Choroid plexus epithelial cell (primary cell): ENCODE measurements at places on chromosomes 5 and 9.

- no peak for DNase-seq
Observed at GRCh38 chr5:38645508-38645907, 89.1 kb upstream of the LIFR start.

- DNase-seq = peak; percentile 91
Observed at GRCh38 chr9:104074876-104075275, 19.2 kb upstream of the SMC2 start.

GRCh38 chr9:132459661-132460060, 49.6 kb downstream of the CFAP77 start:
- no peak for DNase-seq

DNA sequence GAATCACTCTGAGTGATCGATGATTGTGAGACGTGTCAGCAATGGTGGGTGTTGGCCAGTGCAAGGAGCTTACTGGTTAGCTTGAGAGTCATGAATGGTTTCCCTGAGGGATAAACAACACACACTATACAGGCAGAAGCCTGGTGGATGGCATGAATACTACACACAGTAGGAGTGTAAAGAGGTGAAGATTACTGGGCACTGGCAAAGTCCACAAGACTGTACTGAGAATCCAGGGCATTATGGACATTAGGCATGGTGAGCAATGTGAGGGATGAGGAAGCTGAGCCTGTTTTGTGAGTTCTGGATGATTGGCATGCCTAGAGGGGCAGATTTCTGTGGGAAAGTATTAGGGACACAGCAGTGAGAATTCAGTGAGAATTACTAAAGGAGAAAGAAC, 71.3 kb downstream of the KDM4C start:
- peak; percentile 27 for DNase-seq

DNA sequence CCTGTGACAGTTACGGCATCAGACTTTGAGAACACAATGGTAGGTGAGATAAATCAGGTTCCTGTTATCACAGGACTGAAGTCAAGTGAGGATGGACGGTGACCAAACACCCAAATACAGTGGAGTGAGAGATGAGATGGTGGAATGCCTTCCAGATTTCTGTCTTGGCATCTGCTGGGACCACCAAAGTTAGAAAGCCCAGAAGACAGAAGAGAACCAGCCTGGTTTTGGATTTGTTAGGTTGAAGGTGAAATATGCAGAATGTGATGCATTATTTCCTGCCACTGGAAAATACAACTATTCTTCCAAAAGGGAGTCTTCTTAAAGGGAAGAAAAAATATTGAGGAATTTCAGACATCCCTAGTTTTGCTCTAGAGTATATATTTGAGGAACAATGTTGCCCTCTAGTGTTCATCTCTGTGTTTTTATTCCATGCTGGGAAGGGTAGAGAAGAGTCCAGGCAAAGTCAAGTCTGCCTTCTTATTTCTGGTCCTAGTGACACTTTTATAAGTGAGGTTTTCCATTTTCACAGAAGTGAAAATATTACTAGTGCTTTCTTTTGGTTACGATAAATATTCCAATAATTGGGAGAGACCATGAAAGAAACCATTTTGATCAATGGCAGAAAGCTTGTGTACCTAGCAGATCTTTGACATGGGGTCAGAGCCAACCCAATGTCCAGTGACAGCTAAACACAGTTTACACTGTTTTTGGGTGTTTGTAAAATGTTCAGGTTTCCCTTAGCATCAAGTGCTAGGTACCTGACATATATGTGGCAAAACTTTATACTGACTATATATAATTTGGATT, 142.3 kb upstream of the ANKH start:
- peak; percentile 89 for DNase-seq

DNA sequence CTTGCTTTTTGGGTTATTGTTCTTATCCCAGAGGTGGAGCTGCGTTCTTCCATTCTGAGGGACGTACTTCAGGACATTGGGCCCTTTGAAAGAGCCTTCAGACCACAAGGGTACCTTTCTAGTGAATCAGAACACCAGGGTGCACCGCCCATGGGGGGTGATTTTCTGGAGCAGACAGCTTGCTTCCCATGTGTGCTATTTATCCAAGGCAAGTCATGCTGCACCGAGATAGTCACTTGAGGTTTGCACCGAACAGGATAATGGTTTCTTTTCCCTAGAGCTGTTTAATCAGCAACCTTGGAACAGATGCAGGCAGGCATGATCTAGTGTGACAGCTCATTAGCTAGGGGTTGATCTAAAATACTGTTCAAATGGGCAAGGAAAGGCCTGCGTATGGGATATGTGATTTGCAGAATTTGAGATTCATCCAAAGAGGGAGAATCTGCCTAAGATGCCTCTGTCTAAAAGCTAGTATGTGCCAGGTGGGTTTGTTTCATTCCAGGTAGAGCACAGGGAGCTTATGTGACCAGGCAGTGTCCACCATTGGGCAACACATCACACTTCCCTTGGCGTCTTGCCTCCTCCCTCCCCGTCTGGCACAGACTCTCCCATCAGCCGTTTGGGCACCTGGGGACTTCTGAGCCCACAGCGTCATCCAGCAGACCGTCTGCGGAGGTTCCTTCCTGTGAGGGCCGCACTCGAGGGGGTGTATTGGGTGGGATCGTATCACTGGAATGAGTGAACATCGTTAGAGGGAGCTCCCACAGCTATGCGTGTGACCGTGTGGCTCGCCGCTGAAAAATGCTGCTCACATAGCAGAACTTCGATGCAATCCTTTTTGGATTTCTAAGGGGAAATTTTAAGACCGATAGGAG, 23.0 kb downstream of the ABL1 start:
- DNase-seq = peak; percentile 90
